ENCODE measurements at places on chromosomes 2 and 18.

DNA sequence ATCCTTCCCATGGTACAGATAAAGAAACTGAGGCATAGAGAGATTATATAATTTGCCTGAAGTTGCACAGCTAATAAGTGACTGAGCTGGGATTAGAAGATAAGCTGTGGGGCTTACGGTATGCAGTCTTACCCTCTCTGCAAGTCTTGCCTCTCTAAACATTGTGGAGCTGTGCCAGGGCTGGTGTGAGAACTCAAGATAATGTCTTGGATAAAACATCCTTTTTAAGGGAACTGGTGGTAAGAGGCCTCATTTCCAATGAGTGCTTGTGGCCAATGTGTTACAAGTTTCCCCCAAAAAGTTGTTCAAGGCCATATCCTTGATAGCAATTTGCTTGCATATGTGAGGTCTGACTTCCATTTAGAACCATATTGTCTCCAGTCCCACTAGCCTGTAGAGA is 84.3 kb upstream of the ETAA1 start:
- no peak for DNase-seq

GRCh38 chr2:156192468-156192867 is 140.1 kb downstream of the NR4A2 start:
- no peak for DNase-seq

DNA sequence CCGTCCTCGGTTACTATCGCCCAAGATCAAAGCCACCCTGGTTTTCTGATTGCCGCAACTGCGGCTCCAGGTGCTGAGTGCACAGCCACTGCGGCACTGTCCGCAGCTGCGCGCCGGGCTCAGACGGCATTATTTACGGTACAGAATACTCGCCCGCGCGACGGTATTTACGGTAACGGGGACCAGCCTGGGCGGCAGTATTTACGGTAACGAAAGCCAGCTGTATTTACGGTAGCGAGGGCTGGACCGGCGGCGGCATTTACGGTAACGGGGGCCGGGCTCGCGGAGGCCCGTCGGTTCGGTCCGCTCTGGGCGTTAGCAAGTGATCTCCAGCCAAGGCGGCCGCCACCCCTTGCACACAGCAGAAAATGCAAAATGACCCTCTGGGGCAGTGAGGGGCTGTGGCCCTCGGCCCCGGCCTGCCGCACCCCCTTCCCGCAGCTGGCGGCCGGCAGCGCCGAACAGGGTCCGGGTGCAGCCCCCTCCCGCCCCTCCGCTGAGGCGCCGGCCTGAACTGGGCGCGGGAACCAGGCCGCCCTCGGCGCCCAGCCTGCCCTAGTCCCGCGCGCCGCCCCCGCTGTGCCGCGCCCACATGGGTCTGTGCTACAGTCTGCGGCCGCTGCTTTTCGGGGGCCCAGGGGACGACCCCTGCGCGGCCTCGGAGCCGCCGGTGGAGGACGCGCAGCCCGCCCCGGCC is at the start of gene GNAL:
TSS of gene GNAL (plus strand) at position 293 of the 697 bp plus-strand sequence. CDS start at position 593, 300 bp downstream.
- peak; percentile 16 for DNase-seq

- no peak for DNase-seq
Observed at GRCh38 chr18:57834616-57835015, 31.5 kb upstream of the ATP8B1 start.

DNA sequence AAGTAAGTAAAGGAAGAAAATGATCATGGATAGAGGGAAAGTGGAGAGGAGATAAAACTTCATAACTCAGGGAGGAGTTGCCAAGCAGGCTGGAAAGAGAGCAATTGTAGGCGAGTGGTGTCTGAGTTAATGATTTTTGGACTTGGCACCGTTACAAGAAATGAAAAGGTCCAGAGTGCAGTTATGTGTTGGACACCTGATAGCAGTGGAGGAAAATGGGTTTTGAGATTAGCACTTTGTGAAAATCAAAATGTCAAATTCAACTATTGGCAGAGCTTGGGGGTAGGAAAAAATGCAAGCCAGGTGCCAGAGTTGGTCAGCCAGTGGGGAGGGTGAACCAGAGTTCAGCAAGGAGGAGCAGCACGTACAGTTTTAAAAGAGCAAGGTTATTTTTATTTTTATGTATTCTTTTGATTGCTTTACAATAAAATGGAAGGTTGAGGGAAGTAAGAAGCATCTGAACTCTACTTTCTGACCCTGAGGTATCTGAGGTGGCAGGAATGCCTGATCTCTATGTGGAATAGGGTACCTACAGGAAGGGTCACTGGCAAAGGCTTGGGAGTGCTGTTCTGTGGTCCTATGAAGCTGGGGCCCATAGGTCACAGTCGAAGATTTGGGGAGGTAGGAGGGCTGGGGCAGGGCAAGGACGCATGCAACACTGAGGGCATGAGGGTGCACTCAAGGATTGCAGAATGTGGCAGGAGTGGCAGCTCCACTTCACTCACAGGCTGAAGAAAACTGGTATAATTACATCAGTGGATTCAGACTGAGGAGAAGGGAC is 127.5 kb downstream of the CD8B2 start:
- no peak for DNase-seq
